ENCODE measurements at places on chromosomes 7 and 10.

DNA sequence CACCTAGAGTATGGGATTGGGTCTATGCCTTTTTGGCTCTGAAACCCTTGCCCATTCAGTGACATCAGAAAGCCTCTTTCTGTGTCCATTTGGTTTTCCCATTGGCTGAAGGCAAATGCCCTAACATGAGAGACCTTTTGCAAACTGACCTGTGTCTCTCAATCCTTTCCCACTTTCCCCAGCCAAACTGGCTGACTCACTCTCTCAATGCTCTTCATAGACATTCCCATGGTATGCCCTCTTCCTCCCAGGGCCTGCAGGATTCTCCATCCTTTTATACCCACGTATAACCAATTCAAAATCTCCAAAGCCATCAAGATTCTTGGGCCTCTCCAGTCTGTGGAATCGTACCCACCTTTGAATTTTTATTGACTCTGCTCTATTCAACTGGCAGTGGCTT, 563.3 kb downstream of the GATA3 start:
- DNase-seq = no peak

GRCh38 chr10:117509573-117509972, 33.0 kb upstream of the EMX2 start:
- no peak for DNase-seq

GRCh38 chr10:48452879-48453412, 146.5 kb downstream of the MAPK8 start:
- no peak for DNase-seq

DNA sequence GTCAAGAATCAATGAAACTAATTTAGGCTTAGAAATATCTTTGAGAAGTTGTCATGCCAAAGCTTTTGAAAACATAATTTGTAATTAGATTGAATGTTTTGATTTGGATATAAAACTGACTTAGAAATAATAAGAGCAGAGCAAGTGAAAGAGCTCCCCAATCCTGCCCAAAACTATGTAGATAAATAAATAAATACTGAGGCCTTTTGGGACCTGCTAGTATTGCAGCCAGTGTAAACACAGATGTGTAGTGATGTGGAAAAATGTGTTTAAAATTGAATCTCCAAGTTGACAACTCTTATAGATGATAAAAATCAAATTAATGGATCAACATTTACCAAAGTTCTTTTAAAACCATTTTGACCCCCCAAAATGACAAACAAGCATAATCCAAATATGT, 896.1 kb downstream of the CNTNAP2 start:
- no peak for DNase-seq

- DNase-seq = no peak
Observed at GRCh38 chr7:127782654-127783559, 130.9 kb downstream of the SND1 start.

GRCh38 chr7:43139137-43139536, 26.7 kb downstream of the HECW1 start:
- DNase-seq = no peak

- DNase-seq = no peak
Observed at GRCh38 chr10:132729810-132730572, 56.0 kb downstream of the NKX6-2 start.

DNA sequence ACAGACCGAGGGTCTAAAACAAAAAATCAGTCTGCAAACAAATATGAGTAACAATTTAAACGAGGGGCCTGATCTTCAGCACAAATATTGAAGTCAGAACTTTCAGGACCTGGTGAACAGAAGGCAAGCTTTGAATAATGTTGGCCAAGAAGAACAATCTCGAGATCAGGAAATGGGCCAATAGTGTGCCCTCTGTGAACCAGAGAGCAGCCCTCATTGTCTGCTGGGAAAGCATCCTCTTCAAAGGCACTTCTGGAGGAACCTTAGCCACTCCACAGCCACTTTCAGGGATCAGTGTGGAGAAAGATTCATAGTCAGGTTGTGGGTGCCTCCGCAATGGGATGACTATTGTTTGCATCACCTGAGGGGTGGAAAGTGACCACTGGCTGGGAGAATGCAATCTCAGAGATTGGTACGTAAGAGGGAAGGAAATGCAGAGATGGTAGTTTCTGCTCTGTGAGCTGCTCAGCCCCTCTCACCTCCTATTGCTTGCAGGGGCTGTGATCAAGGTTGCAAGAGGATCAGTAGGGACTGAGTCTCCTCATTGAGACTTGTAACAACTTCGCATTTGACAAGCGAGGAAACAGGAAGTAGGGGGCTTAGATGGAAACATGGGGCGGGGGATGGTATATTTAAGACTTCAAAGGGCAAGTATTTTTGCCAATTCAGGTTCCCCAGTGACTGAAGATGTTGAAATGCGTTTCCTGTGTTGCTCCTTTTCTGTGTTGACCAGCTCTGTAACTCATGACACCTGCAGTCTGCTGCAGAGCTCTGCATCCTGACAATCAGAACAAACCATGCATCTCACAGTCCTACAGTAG, 28.4 kb upstream of the IFRD1 start:
- no peak for DNase-seq

DNA sequence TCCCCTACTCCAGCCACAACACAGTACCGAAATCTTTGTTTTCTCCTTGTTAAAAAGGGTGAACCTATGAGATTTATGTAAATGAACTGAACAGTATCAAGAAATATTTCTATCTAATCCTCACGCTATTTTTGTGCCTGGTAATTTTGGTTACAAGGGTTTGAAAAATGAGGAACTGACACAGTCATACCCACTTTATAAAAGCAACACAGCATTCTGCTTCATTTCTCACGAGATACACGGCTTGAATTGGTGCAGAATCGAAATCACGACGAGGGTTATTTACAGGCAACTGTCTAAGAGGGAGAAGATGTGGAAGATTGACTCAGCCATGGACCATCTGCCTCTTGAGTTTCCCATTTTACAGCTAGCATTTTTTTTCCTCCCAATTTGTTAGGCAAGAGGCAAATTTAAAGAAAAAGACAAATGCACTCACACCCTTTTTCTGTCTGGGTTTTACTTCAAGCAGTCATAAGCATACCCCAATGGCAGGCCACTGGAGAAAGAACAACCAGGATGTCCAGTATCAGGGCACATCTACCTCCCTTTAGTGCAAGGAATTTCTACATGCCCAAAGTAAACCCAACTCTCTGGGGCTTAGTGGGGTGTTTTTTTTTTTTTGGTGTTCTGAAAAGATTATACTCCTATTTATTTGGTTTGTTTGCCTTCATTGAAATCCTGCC, 108.1 kb downstream of the ITGB8 start:
- no peak for DNase-seq

DNA sequence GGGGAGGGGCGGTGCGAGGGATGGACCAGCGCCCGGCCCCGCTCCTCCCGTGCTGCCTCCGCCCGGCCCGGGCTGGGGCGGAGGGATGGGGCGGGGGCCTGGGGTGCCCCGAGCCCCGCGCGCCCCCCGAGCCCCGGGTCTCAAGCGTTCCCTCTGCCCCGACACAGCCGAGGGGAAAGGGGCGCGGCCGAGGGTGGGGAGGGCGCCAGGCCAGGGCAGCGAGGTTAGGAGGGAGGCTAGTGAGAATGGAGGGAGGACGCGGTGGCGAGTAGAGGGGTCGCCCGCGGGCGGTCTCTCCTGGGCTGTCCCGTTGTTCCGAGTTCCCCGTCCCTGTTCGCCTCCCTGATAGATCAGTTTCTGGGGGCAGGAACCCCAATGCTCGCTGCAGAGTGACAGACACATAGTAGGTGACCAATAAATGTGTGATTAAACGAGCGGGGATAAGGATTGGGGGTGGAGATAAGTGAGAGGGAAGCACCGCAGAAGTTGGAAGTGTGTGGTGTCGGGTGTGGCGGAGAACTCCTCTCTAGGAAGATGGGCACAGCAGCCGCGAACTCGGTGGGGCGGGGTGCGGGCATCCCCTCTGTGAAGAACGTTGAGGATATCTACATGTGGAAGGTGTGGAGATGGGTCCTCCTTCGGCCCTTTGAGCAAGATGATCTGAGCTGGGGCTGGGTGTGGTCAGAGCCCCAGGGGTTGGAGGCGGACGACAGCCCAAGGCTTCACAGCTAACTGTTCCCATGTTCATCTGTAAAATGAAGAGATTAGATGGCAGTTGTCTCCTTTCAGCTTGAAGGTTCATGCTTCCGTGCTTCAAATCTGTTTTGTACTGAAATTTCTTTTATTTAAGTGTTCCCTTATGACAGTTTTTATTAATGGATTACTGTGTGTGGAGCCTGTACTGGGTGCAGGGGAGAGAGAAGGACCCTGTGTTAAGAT, 580 bp downstream of the ZNF775 start:
- peak; percentile 55 for DNase-seq

DNA sequence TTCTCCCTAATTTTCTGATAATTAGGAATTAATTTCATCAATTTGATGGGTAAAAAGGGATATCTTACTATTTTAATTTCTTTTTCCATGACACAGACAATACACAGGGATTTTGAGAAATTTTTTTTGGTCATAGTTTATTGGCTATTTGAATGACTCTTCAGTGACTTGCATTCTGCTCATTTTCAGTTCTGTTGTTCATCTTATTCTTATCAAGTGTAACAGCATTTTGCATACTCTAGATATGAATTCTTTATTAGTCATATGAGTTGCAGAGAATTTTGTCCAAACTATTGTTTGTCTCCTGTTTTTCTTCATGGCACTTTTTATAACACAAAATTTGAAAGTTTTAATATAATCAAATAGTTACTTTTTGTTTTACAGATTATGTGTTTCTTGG, 41.7 kb downstream of the MKLN1 start:
- no peak for DNase-seq

- DNase-seq = no peak
Observed at GRCh38 chr7:127536741-127537140, 48.7 kb downstream of the GCC1 start.

Data from activated naive CD4-positive, alpha-beta T cell treated with anti-CD3 and anti-CD28 coated beads, Interleukin-2, amount 50 U/mL, for 72 hours (primary cell).